Smooth muscle cell of the umbilical artery (primary cell): ENCODE measurements at places on chromosomes 16 and 17. TPM values are rescaled to one million over a fixed set of nuclear protein-coding genes. Genes with fewer than 3 reads are reported as not detected.

Gene CLEC19A
- total RNA-seq = not detected in 2 replicates

Gene GPR139
- total RNA-seq = not detected in 2 replicates

Gene TEX19
- total RNA-seq = not detected in 2 replicates

Gene SLC35G6
- not detected in 2 replicates for total RNA-seq

Gene MARVELD3
- not detected in 2 replicates for total RNA-seq

Gene SULT1A1
- total RNA-seq = 0.42 and 1.2 TPM in 2 replicates

Gene CSH2
- not detected in 2 replicates for total RNA-seq

Gene ABCA6
- 1.3 and 4.5 TPM in 2 replicates for total RNA-seq

Gene CFAP97D1
- under 0.01 TPM in 1 of 2 replicates, not detected in the other for total RNA-seq

Gene PRSS36
- total RNA-seq = 0.30 TPM in 1 of 2 replicates, not detected in the other

Gene ADAM11
- 0.30 and 0.69 TPM in 2 replicates for total RNA-seq

Gene HP
- total RNA-seq = not detected in 2 replicates

Gene PRCD
- 1.2 and 1.5 TPM in 2 replicates for total RNA-seq

Gene KRT24
- total RNA-seq = not detected in 2 replicates

Gene CDH16
- total RNA-seq = not detected in 2 replicates

Gene FAM222B
- total RNA-seq = 4.2 and 10.1 TPM in 2 replicates

Gene TSPAN10
- 2.1 and 3.6 TPM in 2 replicates for total RNA-seq

Gene IRX6
- not detected in 2 replicates for total RNA-seq

Gene UMOD
- not detected in 2 replicates for total RNA-seq

Gene VASN
- total RNA-seq = 97.5 and 122 TPM in 2 replicates

Gene MAPT
- under 0.01 and 0.69 TPM in 2 replicates for total RNA-seq

Gene EMP2
- total RNA-seq = 2.7 and 6.3 TPM in 2 replicates

Gene ACSM2B
- total RNA-seq = not detected in 2 replicates

Gene WNT9B
- not detected in 2 replicates for total RNA-seq

Gene RHBDL3
- total RNA-seq = under 0.01 TPM in 2 replicates

Gene CEMP1
- 0.09 TPM in 1 of 2 replicates, not detected in the other for total RNA-seq

Gene PERCC1
- total RNA-seq = not detected in 2 replicates

Gene CDC42EP4
- total RNA-seq = 27.0 and 54.2 TPM in 2 replicates

Gene CCL4
- total RNA-seq = not detected in 2 replicates

Gene ARL6IP1
- 205 and 256 TPM in 2 replicates for total RNA-seq

Gene CPHXL2
- total RNA-seq = not detected in 2 replicates

Gene TERF2IP
- 55.6 and 56.4 TPM in 2 replicates for total RNA-seq

Gene ZPBP2
- not detected in 2 replicates for total RNA-seq

Gene SGCA
- 1.5 and 2.1 TPM in 2 replicates for total RNA-seq

Gene CA10
- total RNA-seq = not detected in 2 replicates

Gene HAS3
- 3.9 and 10.1 TPM in 2 replicates for total RNA-seq

Gene CDK10
- total RNA-seq = 49.9 and 54.5 TPM in 2 replicates

Gene CACNG5
- not detected in 2 replicates for total RNA-seq

Gene CD7
- total RNA-seq = 0.30 TPM in 1 of 2 replicates, not detected in the other

Gene CCL5
- under 0.01 and 0.14 TPM in 2 replicates for total RNA-seq

Gene GDPD3
- total RNA-seq = 0.59 and 0.78 TPM in 2 replicates

Gene SLC22A31
- total RNA-seq = 0.18 and 8.6 TPM in 2 replicates

Gene HS3ST2
- not detected in 2 replicates for total RNA-seq

Gene TXNL4B
- total RNA-seq = 7.1 and 7.5 TPM in 2 replicates

Gene IRX5
- 0.60 and 2.7 TPM in 2 replicates for total RNA-seq

Gene CBX1
- 47.5 and 56.9 TPM in 2 replicates for total RNA-seq

Gene RNU2-1
- not detected in 2 replicates for total RNA-seq

Gene CCDC154
- total RNA-seq = 0.30 and 0.32 TPM in 2 replicates
